Activated CD4-positive, alpha-beta memory T cell treated with anti-CD3 and anti-CD28 coated beads for 36 hours (primary cell): ENCODE measurements at places on chromosomes 7 and 10. TPM values are rescaled to one million over a fixed set of nuclear protein-coding genes. Genes with fewer than 3 reads are reported as not detected.

The PPP1R17 gene
- not detected for total RNA-seq

The DIP2C gene
- 0.80 TPM for total RNA-seq

The CALHM3 gene
- not detected for total RNA-seq

The RASA4B gene
- 10.2 TPM for total RNA-seq

The ATRNL1 gene
- total RNA-seq = 0.12 TPM

The ALOX5 gene
- 1.3 TPM for total RNA-seq

The LRIT1 gene
- not detected for total RNA-seq

The VWA2 gene
- total RNA-seq = not detected

The GIMAP6 gene
- 28.9 TPM for total RNA-seq

The BTBD16 gene
- not detected for total RNA-seq

The LIPM gene
- not detected for total RNA-seq

The ATOH7 gene
- total RNA-seq = not detected
